Stimulated activated naive CD4-positive, alpha-beta T cell (primary cell): ENCODE measurements at places on chromosomes 5 and 9.

- DNase-seq = no peak
These were observed 158.4 kb upstream of the NR4A3 start for GRCh38 chr9:99663297-99663696.

- DNase-seq = no peak
These were observed 375.1 kb downstream of the SPATA31D1 start for GRCh38 chr9:82363682-82364081.

GRCh38 chr9:131743096-131743495 is 3.2 kb upstream of the RAPGEF1 start:
- no peak for DNase-seq

GRCh38 chr5:6994097-6994496 is 280.9 kb downstream of the TENT4A start:
- DNase-seq = no peak

DNA sequence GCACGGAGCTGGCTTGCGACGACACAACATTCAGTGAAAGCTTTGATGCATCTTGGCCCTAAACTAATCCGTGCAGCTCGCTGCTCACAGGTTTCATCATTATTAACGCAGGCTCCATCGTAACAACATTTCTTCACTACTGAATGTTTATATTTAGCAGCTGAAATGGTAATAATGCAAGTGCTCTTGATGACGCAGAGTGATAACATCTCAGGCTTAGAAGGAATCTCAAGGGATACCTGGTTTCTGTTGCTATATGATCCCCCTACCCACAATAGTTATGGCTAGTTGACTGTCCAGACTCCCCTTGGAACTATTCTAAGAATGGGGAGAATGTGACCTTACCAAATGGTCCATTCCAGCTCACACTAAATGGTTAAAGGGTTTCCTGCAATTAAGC is 36.2 kb downstream of the C5 start:
- no peak for DNase-seq

DNA sequence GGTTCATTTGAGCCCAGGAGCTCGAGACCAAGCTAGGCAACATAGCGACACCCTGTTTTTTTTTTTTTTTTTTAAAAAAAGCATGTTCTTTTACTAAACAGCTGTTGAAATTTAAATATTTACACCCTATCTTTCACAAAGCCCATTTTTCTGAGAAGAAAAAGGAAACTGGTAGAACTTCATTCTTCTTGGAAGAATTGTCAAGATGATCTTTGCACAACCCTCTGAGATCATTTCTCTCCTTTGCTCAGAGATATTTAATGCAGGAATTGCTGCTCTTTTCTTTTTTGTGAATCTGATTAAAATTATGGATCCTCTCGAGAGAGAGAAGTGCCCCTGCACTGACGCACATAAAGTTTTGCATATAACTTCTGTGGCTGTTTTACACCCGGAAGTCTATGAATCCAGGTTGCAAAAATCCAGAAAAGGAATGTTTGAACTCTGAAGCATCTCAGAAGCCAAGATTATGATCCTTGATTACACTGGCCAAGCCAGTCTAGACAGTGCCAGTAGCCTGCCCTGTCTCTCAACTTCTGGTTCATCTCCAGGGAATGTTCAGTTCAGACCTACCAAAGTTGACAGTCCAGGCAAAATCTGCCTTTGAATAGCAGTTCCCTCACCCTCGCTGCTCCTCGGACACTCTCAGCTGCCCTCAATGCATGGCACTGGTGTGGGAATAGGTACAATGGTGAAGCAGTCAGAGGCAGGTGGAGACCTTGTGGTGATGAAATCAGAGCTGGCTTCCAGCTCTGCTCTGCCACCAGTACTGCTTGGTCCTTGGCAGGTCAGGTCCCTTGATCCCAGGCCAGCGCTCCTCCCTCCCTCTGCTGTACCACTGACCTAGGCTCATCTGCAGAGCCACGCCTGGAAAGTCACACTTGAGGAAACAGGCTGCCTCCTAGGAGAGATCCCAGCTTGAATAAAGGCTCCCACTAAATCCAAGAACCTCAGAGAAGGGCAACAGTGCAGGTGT is 13.3 kb upstream of the SLC31A2 start:
- no peak for DNase-seq

GRCh38 chr5:138602371-138603000 is 27.3 kb upstream of the HSPA9 start:
- no peak for DNase-seq

DNA sequence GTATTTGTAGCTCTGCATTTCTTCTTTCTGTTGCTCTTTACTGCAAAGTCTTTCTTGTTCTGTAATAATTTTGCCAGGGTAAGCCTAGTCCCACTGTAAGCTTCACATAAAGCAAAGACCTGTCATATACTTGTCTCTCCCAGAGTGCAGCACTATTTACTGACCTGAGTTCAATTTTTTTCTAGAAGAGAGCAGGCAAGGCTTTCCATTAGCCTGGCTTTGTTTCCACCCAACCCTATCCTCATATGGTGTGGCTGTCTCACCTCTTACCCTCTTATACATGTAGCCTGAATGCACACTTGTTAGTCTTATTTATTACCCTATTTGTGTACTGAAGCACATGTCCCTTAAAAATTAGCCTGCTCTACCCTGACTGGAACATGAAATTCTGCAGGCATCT is 170.4 kb downstream of the EFNA5 start:
- DNase-seq = no peak

GRCh38 chr5:27083449-27084415 is 45.3 kb upstream of the CDH9 start:
- no peak for DNase-seq
